D721Med (cell line): ENCODE measurements at places on chromosomes 11 and 22.

- no peak for DNase-seq
These were observed 3.8 kb upstream of the CYP2D6 start for GRCh38 chr22:42134100-42135020.

DNA sequence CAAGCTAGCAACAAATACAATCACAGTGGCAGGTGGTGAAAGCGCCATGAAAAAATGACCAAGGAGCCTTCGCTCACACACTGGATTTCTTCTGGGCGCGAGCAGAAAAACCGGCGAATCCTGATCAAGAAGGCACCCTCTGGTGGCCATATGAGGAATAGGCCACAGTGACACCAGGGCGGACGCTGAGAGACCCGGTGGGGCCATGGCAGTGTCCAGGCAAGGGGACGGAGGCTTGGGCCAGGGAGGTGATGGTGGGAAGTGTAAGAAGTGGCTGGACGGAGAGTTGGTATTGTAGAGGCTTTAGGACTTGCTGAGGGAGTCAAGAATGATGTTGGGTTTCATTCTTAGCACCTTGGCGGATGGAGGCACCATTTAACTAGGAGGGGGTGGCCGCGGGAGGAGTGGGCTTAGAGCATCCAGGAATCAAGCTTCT is 16.9 kb upstream of the RAC2 start:
- peak; percentile 29 for DNase-seq

- no peak for DNase-seq
These were observed 60.2 kb downstream of the FLRT1 start for GRCh38 chr11:64095949-64096348.

GRCh38 chr22:30196880-30197336 is 49.7 kb downstream of the LIF start:
- no peak for DNase-seq

DNA sequence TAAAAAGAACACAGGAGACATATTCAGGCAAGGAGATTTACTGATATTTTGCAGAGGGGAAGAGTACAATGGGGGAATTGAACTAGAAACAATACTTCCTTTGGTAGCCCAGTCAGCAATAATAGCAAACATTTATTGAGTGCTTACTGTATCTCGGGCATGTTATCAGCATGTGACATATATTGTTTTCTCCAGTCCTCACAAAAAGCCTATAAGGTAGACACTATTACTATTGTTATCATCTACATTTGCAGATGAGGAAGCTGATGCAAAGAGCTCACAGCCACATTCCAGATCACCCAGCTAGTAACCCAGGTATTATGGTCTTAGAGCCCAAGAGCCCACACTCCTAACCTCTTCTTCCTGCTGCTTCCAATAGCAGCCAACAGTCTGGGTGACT is 27.9 kb downstream of the NAV2 start:
- DNase-seq: no peak

GRCh38 chr11:69159150-69159852 is 3.6 kb downstream of the SMIM38 start:
- no peak for DNase-seq
